SW 1271 (cell line): ENCODE measurements at places on chromosomes 4 and X.

- DNase-seq = no peak
Observed at GRCh38 chr4:294732-295131, 10.5 kb downstream of the ZNF732 start.

GRCh38 chrX:74277846-74278245 is 26.1 kb upstream of the ZCCHC13 start:
- DNase-seq = no peak

- no peak for DNase-seq
Observed at GRCh38 chr4:112196461-112196860, 35.1 kb upstream of the AP1AR start.

- DNase-seq = no peak
Observed at GRCh38 chr4:147491086-147491485, 10.2 kb downstream of the EDNRA start.

DNA sequence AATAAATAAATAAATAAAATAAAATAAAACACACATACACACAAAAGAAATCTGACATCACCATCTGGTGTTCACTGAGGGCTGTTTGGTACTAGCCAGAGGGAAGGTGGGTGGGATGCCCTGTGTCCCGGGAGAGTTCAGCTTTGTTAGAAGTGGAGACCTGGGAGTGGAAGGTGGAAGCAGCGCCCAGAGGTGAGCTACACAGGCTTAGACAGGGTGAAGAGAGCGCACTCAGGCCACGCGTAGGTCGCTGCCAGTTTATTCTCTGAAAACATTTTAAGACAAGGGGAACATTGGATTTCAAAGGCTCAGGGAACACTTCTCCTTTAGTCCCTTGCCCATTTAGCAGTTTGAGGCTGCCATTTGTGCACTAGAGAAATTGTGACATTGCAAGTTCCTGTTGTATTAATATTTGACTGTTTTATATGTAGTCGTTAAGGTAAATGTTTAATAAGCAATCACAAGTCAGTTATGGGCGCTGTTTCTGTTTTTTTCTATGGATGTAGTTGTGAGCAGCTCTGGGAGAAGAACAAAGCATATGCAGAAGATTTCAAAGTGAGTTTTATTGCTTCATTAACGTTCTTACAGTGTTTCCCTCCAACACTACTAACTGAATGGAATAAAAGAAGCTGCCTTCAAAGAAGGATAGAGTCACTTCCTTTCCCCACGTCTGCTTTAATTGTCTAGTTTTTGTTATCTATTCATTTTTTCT is 405.5 kb upstream of the NR3C2 start:
- no peak for DNase-seq

- DNase-seq = no peak
Observed at GRCh38 chr4:139243448-139244365, 36.3 kb downstream of the MGARP start.

GRCh38 chr4:141524116-141524515 is 112.3 kb upstream of the IL15 start:
- no peak for DNase-seq

GRCh38 chr4:109278594-109279031 is 23.8 kb downstream of the COL25A1 start:
- DNase-seq = no peak

GRCh38 chrX:16528620-16529019 is 121.3 kb upstream of the S100G start:
- DNase-seq = no peak

- DNase-seq = peak; percentile 16
Observed at GRCh38 chr4:107034091-107034995, 1.8 kb downstream of the DKK2 start.

- DNase-seq = no peak
Observed at GRCh38 chrX:20205927-20206708, 60.6 kb downstream of the RPS6KA3 start.
